ENCODE measurements at places on chromosomes 7 and 10.

DNA sequence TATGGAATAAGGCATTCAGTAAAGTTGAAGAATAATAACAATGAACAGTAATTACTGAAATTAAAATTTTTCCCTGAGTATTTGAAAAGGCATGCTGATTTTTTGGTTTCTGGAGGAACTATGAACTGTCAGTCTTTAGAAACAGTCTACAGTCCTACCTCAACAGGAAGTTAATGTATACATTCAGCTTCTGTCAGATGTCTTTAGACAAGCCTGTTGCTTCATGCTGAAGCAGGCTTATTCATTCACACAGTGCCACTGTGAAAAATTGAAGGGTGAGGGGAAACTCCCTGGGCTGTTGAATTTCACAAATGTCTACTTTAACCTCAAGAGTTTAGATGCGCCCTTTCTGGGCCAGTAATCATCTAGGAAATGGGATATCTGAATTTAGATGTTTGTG lies 3.5 kb downstream of the NRF1 start:
- no peak for DNase-seq

DNA sequence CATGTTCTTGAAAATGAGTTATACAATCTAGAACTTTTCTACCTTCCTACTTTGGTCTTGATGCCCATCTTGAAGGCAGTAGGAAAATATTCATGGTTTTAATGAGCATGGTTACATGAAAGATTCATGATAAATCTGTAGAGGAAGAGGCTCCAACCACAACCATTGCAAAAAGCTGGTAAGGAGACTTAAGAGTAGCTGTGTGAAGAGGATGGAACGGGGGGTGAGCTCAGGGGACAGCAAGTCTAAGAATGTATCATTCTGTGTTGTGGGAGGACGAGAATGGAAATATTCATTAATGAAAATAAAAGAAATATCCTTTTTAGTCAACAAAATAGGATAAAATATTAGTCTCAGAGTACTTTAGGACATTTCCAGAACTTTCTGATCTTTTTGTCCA lies 81.1 kb downstream of the BMPER start:
- DNase-seq, result no peak

- no peak for DNase-seq
These were observed 13.7 kb upstream of the GPR141 start for GRCh38 chr7:37669818-37670217.

- peak; percentile 33 for DNase-seq
These were observed 72.1 kb upstream of the LYZL2 start for GRCh38 chr10:30701451-30702173.

- no peak for DNase-seq
These were observed 63.6 kb upstream of the COL13A1 start for GRCh38 chr10:69738071-69738470.

GRCh38 chr7:35646289-35647023 lies 48.5 kb downstream of the HERPUD2 start:
- DNase-seq, result no peak

- no peak for DNase-seq
These were observed 1214.7 kb downstream of the SORCS3 start for GRCh38 chr10:105855791-105856190.

DNA sequence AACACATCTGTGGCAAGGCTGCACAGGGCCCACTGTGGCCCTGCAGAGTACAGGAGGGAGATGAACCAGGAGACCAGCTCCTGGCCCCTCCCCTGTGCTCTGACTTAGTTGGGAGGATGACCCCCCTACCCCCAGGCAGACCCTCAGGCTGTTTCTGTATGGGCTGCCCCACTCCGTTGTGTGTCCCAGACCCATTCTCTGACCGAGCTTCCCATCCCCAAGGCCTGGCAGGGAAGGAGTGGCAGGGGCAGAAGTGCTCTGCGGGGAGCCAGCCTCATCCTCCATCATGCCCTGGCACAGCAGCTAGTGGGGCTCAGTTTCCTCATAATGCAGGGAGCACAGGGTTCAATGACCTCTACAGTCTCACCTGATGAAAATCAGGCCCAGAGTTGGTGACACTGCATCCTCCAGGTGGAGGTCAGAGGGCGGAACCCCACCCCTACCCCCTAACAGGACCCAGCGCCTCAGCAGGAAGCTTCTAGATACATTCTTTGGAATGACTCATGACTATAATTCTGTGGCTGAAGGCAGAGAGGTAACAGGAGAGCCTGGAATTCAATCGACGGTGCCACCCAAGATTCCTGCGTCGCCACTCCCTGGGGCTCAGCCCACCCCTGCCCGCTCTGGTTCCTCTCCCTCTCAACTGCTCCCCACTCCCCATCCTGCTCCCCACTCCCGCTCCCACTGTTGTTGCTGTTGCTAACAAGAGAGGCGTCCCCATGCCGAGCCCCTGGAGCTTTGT lies 18.2 kb downstream of the PODXL start:
- DNase-seq, result no peak

DNA sequence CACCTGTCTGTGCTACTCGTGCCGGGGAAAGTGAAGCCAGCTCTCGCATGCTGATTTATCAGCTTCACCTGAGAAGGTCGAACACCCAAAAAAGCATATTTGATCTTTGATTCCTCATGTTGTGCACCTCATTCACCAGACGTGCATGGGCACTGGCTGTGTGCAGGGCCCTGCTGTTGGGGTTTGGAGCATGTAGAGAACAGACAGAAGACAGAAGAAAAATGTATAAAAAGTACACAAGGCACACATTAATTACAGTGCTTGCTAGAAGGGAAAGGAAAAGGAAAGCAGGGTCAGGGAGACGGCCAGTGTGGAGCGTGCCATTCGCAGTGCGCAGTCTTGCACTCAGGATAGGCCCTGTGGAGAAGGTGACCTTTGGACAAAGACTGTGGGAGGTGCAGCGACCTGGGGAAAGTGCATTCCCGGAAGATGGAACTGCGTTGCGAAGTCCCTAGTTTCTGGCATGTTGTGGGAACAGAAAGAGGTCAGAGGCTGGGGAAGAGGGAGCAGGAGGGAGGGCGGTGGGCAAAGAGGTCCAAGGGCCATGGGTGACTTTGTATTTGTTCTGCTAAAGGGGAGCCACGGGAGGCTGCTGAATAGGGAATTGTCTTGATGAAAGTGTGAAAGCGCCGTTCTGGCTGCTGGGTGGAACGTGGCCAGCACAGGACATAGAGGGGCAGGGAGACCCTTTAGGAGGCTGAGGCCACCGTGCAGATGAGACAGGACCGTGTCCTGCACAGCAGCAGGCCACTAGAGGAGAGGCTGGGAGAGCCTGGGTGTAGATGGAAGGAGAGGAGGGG lies 232.8 kb downstream of the GLRX3 start:
- no peak for DNase-seq

GRCh38 chr7:40694026-40694809 lies 559.4 kb downstream of the SUGCT start:
- DNase-seq, result no peak

DNA sequence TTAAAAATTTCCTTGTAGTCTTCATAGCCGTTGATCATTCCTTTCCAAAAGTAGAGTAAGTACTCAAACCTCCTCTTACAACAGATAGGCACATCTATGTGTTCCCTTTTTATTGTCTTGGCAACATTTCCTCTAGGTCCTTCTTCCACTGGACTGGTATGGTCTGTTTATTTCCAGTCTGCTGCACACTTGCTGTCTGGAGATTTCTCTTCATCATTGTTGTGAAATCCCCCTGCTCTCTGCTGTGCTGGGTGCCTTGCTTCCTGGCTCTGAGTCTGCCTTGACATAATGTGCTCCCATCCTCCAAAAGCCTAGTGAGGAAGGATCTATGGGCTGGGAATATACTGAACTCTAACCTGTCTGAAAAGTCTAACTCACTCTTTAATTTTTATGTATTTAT lies 545.3 kb upstream of the VSTM2A start:
- DNase-seq, result no peak

DNA sequence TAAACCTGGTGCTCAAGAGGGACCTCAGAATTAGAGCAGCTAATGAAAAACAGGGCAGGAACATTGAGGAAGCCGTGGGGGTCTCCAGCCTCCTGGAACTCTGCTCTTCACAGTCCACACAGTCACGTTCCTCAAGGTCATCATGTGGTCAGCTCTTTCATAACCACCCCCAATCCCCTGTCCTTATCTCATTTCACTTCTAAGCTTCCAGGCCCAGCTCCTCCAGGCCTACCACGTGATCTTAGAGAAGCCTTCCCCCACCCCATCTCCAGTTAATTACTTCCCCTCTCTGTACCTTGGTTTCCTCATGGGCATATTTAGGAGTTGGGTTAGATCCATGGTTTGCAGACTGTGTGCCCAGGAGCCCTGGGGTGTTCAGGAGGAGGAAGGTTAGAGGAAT lies 106.4 kb upstream of the TCF7L2 start:
- no peak for DNase-seq
